ENCODE measurements at places on chromosomes 11 and 22. TPM values are rescaled to one million over a fixed set of nuclear protein-coding genes. Genes with fewer than 3 reads are reported as not detected.

Gene RNF215
- total RNA-seq, result 9.7 TPM

- DNase-seq, result no peak
These were observed 61.0 kb downstream of the BMAL1 start for GRCh38 chr11:13338427-13339069.

GRCh38 chr11:47553406-47553743 is 443 bp upstream of the CELF1 start:
- DNase-seq, result no peak

DNA sequence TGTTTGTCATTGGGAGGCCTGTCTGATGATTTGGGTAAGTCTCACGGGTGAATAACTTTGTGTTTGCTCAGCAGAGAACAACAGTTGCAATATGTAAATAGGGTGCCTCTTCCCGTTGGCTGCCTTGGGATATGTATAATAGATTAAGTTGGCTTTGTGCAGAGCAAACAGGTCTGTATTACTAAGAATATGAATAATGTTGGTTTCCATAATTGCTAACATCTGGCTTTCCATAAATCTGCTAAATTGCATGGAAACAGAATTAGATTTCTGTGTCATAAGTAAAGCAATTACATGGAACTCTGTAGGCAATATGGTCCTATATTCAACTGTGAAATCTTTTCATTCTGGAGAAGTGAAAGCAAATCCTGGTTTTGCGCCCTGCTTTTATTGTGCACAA is 636.0 kb upstream of the ANO5 start:
- DNase-seq, result no peak

Gene TUBA8
- total RNA-seq, result 2.7 TPM

DNA sequence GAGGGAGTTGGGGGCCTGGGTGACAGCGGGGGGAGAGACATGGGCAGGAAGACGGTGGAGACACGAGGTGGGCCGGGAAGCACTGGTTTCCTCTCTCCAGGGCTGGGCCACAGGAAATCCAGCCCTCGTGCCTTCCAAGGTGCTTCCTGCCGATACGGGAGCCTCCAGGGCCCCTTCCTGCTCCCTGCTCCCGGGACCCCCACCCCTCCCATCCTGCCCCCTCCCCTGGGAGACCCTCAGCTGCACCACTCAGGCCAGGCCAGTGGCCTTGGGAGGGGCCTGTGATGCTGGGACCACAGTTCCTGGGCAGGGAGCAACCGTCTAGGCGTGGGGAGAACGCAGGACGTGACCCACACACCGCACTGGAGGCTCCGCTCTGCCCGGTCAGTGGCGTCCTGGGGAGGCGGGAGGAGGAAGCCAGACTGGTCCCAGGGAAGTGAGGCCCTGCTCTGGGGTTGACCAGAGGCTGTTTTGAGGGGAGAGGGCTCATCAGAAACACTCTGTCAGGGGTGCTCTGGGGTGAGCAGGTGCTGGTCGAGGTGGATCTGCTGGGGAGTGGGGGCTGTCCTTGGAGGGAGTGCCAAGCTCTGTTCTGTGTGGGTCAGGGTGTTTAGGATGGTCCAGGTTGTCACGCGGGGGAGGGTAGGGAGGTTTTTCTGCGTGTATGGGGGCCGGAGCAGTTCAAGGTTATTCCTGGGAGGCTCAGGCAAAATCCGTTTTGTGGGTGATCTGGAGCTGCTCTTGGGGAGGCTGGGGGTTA is at the start of gene SHANK3:
TSS of gene SHANK3 (plus strand) at position 353 of the 760 bp plus-strand sequence.
- DNase-seq, result peak; percentile 81

DNA sequence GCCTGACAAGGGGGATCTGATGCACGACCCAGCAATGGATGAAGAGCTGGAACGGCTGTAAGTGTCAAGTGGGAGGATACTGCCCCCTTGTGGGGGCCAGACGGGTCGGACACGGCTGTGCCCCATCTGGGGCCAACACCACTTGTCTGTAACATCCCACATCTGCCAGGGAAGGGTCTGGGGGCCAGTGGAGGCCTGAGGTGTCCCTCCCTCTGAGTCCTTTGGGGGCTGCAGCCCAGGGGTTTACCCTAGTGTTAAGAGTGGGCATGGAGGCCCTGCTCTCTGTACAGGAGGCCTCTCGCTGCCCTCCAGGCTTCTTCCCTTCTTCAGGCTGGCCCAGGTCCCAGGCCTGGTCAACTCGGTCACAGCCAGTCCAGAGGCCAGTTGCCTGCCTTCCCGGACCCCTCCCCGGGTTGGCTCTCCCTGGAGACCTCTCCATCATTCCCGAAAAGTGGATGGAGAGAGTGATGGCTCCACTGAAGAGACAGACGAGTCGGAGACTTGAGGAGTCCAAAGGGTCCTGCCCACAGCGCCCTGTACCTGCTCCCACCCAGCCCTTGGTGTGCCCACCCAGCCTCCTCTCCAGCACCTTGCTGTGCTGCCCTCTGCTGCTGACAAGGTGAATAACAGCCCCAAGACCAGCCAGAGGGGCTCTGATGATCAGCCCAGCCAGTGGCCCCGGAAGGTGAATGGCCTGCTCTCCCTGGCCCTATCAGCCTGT is 15.4 kb downstream of the ARFGAP2 start:
- no peak for DNase-seq

DNA sequence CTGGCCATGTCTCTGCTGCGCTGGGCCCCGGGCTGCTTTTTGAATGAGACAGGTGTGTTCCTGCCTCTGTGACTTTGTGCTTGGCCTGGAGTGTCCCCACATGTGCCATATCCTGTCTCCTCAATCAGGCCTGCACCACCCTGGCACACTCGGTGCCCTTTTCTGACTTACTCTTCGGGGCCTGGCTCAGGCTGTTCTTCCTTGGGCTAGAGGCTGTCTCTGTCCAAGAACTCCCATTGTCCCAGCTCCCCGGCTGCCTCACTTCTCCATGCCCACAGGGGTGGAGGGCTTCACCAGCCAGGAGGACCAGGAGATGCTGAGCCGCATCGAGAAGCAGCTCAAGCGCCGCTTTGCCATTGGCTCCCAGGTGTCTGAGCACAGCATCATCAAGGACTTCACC is 23.0 kb downstream of the MCM5 start:
- DNase-seq, result no peak

DNA sequence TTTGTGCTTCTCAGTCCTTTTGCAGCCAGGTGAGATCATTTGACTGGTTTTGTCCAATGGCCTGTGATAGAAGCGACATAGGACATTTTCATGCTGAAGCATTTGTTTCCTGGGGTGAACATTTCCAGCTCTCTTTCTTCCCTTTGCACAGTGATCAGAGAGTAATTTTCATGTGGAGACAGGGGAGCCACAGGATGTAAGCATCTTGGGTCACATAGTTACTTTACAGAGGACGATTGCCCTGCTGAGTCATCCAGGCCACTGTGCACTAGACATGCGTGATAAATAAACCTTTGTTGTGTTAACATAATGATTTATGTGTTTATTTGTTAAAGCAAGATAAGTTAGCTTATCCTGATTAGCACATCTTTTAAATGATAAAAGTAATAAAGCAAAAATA is 263.5 kb upstream of the CCDC179 start:
- DNase-seq, result no peak

Gene DNHD1
- 6.4 TPM for total RNA-seq

GRCh38 chr11:7551571-7551970 is 37.8 kb downstream of the PPFIBP2 start:
- DNase-seq, result no peak

Gene SIK2
- 26.2 TPM for total RNA-seq

Gene TOP3B
- total RNA-seq, result 31.5 TPM

GRCh38 chr22:37627545-37627944 is 11.9 kb upstream of the SH3BP1 start:
- DNase-seq, result no peak

DNA sequence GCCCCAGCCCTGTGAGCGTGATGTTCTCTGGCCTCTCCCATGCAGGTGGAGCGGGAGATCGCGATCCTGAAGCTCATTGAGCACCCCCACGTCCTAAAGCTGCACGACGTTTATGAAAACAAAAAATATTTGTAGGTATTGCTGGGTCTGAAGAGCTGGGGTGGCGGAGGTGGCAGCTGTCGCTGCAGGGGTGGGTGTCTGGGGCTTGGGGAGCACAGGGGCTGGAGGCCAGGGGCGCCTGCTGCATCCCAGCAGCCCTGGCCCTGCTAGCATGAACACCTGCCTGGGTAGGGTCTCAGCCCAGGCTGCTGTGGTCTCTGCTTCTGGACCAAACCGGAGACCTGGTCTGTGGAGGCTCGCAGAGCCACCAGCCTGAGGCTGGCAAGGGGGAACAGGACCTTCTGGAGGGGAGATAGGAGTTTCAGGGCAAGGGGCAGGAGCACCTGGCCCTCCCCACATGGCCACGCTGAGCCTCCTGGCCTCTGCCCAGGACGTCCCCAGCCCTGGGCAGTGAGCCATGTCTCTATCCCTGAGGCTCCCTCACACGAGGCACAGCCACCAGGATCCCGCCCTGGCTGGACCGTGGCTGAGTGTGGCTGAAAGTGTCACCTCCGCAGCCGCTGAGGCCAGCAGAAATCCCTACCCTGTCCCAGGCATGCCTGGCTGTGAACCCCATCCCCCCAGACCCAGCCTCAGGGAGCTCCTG is 48.2 kb downstream of the MOB2 start:
- DNase-seq, result no peak

Gene FGF19
- not detected for total RNA-seq

- no peak for DNase-seq
These were observed 45.0 kb upstream of the MPPED2 start for GRCh38 chr11:30631148-30631547.

DNA sequence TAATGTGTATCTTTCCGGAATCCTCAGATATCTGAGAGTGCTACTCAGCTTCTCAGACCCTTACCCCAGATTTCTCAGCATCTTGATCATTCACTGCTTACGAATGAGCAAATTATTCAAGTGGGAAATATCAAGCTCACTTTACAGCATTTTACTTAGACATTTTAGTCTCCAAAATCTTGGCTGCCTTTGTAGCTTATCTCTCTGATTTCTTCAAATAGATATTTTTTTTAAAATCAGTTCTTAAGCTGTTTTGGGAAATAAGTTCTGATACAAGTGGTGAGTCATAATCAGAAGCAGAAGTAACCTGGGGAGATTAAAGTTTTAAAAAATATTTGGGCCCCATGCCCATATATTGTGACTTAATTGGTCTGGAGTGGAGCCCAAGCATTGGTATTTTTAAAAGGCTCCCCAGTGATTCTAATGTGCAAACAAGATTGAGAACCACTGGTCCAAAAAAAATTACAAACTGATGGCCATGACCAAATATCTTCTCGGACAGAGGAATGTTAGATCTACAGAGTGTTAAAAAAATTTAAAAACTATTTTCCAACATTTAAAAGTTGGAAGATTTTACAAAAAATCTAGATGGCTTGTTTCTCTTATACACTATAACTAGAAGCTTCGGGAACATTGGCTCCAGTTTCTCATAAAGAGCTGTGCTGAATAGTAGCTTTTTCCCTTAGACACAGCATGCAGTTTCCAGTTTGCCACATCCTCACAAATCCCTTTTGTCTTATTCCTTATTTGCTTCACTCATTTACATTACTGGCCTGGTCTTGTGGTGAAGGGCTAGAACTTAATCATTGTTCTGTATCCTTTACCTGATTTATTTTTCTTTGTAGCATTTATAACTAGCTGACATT is 87.8 kb upstream of the BMAL1 start:
- no peak for DNase-seq

DNA sequence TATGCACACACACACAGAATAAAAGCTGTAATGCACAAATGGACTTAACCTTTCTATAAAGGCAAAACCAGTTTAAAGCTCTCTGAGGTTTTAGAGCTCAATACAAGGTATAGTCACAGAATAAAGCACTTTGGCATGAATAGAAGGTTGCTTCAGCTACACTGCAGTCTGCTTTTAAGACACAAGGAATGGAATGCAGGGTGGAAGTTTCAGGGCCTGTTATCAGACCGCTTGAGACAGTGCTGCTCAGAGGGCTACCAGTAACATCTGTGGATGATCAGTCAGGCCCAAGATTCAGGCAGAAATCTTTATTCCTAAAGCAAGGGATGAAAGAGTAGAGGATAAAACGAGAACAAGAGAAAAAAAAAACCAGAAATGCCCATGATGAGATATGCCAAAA is 46.7 kb downstream of the CD44 start:
- DNase-seq, result no peak

Gene ABTB2
- 10.1 TPM for total RNA-seq

Gene MYBPC3
- not detected for total RNA-seq

DNA sequence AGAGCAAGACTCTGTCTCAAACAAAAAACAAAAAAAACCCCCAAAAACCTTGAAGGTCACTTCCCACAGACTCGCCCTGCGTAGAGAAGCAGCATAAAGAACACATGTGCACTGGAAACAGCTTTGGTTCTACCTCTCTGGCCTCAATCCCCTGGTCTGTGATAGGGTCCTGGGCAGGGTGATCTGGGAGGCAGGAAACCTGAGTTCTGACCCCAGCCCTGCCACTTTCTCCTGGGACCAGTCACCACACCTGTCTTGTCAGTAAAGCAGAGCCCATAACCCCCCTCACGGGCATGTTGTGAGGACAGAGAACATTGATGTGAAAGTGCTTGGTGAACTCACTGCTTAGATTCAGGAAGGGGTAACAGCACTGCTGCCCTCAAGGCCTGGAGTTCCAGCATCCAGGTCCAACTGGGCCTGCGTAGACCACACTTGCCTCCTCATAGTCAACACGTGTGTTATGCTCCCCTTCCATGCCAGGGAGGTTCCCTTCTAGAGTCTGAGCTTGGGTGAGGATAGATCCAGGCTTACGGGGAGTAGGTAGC is 11.4 kb downstream of the UCP2 start:
- no peak for DNase-seq

GRCh38 chr11:125270711-125271110 is 106.2 kb downstream of the PKNOX2 start:
- DNase-seq, result no peak

DNA sequence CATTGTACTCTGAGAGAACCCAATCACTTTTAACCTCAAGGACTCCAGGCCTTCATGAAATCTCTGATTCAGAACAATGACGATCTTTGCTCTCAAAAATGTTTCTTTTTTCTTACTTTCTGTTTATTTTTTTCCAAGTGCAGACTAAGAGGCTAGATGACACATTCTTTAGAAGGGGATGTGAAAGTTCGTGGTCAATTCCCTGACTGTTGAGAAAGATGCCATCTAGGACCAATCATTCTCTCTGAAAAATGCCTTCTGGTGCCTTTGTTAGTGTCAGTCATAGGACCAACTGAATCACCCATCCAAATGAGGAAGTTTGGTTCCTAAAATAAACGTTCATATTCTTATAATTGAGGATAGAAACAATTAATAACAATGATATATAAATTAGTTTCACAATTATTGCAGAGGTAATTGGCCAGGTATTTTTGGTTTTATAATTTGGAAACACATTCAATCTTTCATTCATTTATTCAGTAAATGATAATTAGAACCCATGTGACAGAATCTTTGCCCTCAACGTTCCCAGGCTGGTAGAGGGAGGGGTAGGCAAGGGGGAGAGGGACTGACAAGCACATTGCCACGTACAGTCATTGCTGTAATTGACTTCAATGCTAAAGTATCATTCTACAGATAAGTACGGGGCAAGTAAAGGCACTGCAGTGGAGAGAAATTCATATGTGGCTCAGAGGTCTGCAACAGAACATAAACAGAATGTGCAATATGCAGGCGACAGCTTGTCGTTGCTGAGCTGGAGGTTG is 333.4 kb upstream of the MPPED2 start:
- DNase-seq, result no peak

GRCh38 chr11:3207526-3208189 is 11.0 kb downstream of the MRGPRG start:
- no peak for DNase-seq

- DNase-seq, result no peak
These were observed 26.3 kb upstream of the CDON start for GRCh38 chr11:126088999-126089398.

Gene AHNAK
- total RNA-seq, result 1,331 TPM

GRCh38 chr11:31560842-31561476 is 51.4 kb downstream of the ELP4 start:
- DNase-seq, result no peak
